Pulmonary artery endothelial cell (primary cell): ENCODE measurements at places on chromosomes 5 and 9. TPM values are rescaled to one million over a fixed set of nuclear protein-coding genes. Genes with fewer than 3 reads are reported as not detected.

GRCh38 chr9:88658311-88658822, 123.4 kb downstream of the NXNL2 start:
- no peak for DNase-seq

- DNase-seq: no peak
Observed at GRCh38 chr9:95383845-95384244, 66.3 kb upstream of the FANCC start.

GRCh38 chr5:9841516-9842170, 211.5 kb upstream of the TAS2R1 start:
- DNase-seq: no peak

OMD gene
- 0.04 and 0.07 TPM in 2 replicates for total RNA-seq

DNA sequence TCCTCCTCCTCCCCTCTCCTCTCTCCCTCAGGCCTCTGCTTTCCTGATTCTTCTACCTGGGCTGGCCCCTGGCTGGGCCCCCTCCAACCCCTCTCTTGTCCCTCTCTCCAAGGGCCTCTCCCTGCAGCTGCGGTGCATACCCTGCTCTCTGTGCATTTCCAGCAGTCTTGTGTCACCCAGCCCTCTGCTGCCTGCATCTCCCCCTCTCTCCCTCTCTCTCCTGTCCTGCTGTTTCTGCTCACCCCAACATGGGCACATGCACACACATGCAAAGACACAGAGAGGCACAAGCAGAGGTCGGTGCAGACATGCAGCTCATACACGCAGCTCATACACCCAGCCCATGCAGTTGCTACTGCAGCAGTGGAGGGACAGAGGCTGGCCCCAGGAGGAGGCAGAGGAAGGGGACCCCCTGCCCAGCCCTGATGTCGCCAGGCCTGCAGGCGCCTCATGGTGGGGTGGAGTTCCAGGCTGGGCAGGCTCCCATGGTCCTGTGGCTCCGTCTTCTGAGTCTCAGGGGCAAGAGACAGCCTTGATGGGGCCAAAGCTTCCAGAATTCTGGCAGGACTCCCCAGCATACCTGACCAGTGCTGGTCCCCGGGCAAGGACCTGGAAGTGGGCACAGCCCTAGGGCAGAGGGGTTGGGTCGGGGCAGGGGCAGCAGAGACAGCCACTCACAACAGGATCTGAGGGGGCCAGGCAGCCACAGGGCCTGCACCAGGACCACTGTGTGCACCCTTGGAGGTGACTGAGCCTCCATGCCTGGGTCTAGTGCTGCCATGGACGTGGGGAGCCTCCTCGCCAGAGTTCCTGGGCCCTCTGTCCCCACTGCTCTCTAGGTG, 216.9 kb downstream of the C9orf50 start:
- no peak for DNase-seq
